ENCODE measurements at places on chromosomes 6 and 20.

- no peak for DNase-seq
These were observed 212.6 kb upstream of the FOXQ1 start for GRCh38 chr6:1099264-1099663.

DNA sequence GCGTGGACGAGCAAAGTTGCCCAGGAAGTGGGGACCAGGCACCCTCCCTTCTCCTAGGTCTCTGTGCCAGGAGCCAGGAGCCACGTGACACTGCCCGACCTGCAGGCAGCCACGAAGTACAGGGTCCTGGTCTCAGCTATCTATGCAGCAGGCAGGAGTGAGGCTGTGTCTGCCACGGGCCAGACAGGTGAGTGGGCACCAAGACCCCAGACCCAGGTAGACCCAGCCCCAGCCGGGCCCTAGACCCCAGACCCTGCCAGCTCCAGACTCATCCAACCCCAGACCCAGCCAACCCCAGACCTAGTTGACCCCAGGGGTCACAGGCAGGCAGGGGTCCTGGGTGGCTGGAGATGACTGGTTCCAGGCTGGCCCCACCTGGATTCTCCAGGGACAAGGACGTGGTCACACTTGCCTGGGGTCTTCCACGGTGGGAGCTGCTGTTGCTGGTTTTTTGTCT is 21.1 kb downstream of the COL20A1 start:
- DNase-seq = no peak

DNA sequence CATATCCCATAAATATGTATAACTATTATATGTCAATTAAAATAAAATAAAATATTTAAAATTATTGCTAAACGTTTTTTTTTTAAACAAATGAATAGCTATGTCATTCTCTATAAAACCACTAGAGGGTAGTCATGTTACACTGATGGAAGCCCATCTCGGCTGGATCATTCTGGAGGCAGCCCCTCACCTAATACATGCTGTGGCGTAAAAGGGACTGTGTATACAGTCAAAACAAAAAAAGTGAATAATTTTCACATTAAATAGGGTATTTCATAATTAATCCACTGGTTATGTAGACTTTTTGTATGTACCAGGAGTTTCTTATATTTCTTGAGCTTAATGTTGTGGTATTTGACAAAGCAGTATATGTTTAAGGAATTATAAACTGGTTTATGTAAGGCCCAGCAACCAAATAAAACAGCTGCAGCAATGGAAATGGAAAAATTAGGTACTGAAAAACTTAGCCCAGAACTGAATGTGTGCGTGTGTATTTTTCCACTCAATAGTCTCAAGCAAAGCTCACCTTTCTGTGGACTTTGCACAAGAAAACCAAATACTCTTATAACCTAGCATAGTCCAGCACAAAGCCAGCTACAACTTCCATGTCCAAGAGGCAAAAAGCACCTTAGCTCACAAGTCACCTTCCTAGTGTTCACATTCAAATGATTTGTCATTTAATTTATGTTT is 81.7 kb downstream of the COL9A1 start:
- DNase-seq = no peak

DNA sequence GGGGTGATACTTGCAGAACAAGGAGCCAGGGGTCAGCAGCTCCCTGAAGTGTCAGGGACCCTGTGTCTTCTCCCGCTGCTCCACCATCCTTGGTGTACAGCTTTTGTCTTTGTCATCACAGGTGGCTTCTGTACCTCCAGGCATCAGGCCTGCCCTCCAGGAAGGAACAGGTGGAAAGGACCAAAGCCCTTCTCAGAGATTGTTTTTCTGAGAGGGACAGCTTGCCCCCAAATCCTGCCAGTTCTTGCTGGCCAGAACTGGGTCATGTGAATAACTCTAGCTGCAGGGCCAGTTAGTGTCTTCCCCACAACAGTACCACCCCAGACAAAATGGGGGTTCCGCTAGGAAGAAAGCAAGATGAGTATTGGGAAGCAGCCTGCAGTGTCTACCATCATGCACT is 31.4 kb downstream of the SNPH start:
- no peak for DNase-seq

DNA sequence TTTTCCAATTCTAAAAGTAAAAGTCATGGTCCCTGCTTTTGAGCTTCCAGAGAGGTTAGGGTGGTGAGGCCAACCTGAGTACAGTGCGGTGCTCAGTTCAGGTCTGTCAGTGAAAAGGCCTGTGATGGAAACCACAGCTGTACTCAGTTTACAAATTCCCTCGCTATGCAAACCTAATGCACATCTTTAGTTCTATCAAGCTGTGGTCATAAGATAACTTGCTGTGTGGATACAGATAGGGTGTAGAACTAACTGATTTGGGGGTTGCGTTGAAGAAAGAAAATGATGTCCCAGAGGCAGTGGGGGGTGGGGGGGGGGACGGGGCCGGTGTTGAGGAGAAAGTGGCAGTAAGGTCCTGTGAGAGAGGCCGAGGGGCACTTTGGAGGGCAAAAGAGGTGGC is 22.8 kb upstream of the MBOAT1 start:
- no peak for DNase-seq

DNA sequence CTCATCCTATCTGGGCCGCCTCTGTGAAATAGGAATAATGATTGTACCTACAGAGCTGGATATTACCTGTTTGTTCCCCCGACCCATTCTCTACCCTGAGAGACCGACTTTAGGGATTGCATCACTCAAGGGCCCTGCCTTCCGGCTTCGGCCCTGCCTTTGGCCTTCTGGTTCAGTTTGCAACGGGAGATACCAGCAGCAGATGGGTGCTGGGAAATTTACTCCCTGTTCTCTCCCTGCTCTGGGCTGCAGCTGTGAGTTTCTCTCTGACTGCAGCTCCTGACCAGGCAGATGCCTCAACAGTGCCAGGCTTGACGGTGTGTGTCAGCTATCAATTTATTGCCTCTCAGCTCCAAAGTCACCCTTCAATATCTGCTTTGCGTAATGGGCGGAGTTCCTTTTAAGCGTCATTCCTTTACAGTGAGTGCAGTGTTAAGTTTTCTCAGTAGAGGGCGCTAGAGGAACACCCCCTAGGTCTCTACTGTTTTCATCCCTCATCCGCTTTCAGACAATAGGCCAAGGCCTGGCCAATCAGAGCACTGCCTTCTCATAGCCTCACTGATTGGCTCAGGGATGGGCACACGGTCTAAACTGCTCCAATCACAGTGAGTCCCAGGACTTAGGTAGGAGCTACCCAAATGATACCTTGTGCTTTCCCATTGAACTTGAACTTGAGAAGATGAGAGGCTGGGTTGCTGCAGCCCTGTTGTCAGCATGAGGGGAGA is 30.0 kb downstream of the KCNG1 start:
- DNase-seq = no peak

DNA sequence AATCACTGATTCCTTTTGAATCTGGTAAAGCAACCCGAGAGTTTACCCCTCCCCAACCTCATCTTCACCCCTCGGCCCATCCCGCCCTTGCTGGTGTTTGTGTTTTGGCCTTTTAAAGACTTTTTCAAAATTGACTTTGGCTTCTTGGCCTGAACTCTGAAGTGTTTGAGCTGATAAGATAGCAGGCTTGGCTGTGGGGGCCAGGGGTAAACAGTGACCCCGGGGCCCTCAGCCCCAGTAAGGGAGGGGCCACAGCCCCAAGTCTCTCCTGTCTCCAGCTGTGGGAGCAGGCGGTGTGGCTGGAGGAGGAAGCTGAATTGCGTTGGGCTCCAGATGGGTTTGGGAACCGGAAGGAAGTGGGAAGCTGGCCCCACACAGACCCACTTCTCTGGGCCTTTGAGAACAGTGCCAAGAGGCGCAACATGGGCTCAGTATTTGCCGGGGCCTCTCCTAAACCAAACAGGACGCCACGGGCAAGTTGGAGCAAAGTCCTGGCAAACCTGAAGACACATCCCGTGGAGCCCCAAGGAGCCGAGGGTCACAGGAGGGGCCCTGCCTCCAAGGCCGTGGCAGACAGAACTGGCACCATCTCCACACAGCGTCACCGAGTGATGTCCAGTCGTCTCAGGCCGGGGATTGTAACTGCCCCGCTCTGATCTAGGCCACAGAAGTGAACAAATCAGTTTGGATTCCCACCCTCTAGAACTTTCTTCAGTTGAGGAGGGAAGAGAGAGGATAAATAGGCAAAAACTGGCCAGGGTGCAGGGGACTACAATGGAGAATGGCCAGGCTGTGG is 54.3 kb upstream of the PTPN1 start:
- no peak for DNase-seq

- DNase-seq = no peak
These were observed 63.6 kb downstream of the FAXC start for GRCh38 chr6:99285881-99286280.

GRCh38 chr20:53819973-53820451 is 226.4 kb upstream of the ZNF217 start:
- no peak for DNase-seq

DNA sequence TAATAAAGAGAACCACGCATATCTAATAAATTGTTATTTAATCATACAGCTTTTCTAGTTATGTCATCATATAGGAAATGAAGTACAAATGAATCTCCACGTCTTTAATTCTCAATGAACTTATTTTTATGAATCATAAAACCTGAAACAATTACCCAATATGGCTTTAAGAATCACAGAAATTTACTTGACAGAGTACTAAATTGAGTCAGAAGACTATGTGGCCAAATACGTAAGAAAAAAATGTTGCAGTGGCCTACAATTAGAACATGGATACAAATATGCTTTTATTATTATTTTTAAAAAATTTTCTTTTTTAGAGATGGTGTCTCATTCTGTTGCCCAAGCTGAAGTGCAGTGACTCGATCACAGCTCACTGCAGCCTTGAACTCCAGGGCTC is 584.7 kb upstream of the SLC35B3 start:
- no peak for DNase-seq

DNA sequence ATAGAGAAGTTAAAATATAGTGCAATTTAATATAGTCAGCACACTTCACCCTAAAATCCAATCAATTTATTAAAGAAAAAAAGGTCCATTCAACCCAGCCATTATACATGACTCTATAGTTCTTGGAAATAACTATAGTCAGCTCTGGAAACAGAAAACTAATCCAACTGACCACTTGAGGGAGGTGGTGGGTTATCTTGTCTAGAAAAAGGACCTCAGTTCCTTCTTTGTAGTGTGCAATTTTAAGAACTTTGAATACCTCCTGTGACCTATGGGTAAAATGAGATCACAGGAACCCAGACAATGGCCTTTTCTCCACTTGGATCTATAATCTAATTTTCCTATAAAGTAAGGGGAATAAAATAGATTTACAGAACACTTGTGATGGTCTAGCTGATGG is 163.6 kb upstream of the CENPW start:
- no peak for DNase-seq

DNA sequence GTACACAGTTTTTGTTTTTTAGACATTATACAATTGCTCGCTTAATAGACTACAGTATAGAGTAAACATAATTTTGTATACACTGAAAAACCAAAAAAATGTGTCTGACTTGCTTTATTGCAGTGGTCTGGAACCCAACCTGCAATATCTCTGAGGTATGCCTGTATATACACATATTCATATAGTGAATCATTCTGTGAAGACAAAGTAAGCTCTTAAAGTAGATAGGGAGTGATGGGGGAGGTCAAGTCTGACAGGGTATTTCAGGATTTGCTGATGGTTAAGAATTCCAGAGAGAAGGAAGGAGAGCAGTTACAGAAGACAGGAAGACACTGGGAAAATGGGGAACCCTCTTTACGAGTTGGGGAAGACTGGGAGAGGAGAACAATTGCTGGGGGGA is 417.9 kb downstream of the CD109 start:
- DNase-seq = no peak

DNA sequence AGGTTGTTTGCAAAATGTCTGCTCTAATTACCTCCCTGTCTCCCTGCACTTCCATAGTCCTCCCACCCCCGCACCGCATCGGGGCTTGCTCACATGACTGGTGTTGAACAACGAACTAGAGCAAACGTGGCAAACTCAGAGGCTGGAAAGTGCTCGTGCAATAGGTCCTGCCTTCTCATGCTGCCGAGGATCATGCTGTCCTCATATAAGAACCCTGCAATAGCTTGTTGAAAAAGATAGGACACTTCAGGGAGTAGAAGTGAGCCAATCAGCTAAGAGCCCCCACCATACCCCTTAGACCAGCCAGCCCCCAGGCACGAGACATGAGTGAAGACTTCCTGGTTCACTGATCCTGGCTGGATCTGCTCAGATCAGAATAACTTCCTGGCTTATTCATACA is 219.2 kb downstream of the C6orf118 start:
- DNase-seq = no peak

DNA sequence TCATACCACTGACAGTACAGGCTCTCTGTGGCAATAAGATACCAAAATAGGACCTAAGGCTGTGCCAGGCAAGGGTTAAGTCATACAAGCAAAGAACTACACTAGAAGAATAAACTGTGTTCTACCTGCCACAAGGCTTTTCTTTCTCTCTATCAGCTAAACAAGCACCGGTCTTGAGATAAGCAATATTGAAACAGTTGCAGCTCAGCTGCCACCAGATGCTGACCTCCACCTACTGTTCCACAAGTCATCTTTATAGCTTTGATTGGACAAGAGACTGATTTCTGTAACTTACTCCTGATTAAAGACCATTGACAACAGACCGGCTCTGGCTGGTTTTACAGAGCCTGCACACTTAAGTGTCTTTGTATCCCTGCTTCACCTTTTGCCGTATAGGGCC is 24.1 kb downstream of the SCP2D1 start:
- DNase-seq = no peak

GRCh38 chr6:137403855-137404254 is 90.3 kb downstream of the OLIG3 start:
- DNase-seq = no peak

DNA sequence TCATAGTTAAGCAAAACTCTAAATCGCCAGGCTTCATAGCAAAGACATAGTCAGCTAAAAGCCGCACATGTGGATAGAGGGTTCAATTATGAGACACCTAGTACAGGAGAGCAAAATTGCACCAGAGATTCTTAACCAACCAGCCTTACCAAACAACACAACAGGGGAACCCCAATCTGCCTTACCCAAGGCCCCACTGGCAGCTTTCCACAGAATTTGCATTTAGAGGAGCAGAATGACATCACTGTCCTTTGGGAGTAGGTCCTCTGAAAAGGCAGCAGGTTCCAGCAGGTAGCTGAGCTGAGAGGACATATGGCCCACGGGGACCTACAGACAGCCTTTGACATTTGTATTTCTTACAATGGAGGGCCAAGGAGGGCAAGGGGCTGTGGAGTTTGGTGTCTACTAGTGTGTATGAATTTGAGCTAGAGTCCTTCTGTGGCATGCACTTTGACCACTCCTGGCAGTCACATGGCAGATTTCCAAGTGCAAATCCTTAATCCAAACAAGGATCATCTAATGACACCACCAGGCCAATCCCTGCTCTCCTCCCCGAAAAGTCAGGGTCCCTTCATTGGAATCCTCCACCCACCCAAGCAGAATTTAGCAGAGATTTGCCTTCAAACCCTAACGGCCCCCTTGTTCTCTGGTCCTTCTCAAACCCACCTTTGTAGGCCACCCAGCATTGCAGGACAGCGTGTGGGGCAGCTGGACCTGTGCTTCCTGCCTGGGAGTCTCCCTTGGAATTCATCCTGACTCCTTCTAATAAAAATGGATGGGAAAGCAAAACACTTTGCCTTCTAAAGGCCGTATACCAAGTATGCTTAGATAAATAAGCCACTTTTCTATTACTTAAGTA is 171.2 kb upstream of the SUPT3H start:
- no peak for DNase-seq

- DNase-seq = no peak
These were observed 80.7 kb downstream of the OLIG3 start for GRCh38 chr6:137413482-137413881.

Data from smooth muscle cell of the brain vasculature (primary cell).